ENCODE measurements at places on chromosomes 3 and 15.

GRCh38 chr15:83380682-83381081 lies 66.5 kb upstream of the SH3GL3 start:
- no peak for DNase-seq

GRCh38 chr3:71497971-71498444 lies 85.5 kb downstream of the FOXP1 start:
- DNase-seq, result no peak

GRCh38 chr3:99482191-99482590 lies 156.2 kb upstream of the COL8A1 start:
- DNase-seq, result no peak

DNA sequence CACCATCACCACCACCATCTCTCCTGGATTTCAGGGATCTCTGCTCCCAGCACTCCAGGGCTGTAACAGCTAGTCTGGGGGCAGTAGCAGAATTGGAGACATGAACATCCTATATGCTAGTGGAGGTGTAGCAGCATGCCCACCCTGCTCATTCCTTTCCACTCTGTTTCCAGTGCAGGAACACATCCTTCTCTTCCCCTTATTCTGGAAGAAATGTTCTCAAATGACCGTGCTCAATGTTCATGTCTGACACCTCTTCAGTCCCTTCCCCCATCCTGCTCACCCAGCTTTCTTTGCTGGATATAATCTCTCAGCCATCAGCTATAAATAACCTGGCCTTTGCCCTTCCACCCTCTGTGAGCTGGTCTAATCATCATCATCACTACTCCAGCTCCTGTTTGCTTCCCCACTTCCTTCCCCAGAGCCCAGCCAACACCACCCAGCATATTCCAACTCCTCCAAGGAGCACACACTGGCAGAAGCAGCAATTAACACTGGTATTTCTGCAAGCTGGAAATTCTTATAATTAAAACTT lies 31.1 kb downstream of the DCLK3 start:
- DNase-seq, result no peak

Measured in T-helper 17 cell (primary cell).